CD4-positive, alpha-beta T cell treated with Interleukin-4 for 1 hour (primary cell): ENCODE measurements at places on chromosomes 1 and 21.

DNA sequence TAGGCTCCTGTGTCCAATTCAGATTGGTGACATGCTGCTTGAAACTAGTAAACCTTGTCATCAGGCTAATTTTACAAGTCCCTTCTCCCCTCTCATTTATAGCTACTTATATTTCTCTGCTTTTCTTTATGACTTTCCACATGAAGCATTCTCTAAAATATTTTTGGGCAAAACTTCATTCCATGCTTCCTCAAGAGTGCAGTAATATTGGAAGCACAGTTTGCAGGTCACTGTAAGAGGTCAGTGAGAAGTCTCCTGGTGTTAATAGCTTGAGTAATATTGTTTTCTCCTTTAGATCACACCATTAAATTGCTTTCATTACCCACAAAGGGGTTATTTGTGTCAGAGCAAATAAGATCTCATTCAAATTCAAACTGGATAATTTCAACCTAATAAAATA is 46.6 kb downstream of the LPAR3 start:
- no peak for DNase-seq

DNA sequence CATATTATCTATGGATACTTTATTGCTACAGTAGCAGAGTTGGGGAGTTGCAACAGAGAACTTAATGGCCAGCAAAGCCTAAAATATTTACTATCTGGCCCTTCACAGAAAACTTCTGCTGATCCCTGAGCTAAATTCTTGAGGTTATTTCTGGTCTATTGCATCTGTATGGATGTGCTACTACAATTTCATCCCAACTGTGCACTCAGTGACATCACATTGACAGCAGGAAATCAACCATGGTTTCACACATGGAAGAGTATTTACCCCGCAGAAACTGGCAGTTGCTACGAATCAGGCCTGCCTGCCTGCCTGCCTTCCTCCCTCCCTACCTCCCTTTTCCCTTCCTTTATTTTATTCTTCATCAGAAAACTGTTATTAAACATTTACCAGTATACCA is 12.1 kb downstream of the CLCA2 start:
- no peak for DNase-seq

- no peak for DNase-seq
Observed at GRCh38 chr1:116397728-116398127, 24.7 kb downstream of the ATP1A1 start.

DNA sequence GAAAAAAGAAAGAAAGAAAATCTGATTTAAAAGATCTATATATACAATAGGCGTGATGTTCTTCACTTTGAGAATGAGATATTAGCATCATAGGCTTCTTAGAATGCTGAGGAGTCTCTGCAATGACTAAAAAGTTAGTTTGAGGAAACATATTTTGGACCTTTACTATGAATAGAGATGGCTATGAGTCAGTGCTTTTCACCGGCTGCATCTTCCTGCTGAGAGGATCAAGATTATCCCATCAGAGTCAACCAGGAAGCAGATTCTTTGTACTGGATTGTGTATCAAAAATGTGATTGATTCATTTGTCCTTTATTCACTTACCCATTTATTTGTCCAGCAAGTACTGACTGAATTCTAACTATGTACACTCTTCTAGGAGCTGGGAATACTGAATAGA is 144.2 kb downstream of the KCNK2 start:
- DNase-seq = no peak

GRCh38 chr1:165533254-165533653 is 10.5 kb upstream of the LRRC52 start:
- no peak for DNase-seq

DNA sequence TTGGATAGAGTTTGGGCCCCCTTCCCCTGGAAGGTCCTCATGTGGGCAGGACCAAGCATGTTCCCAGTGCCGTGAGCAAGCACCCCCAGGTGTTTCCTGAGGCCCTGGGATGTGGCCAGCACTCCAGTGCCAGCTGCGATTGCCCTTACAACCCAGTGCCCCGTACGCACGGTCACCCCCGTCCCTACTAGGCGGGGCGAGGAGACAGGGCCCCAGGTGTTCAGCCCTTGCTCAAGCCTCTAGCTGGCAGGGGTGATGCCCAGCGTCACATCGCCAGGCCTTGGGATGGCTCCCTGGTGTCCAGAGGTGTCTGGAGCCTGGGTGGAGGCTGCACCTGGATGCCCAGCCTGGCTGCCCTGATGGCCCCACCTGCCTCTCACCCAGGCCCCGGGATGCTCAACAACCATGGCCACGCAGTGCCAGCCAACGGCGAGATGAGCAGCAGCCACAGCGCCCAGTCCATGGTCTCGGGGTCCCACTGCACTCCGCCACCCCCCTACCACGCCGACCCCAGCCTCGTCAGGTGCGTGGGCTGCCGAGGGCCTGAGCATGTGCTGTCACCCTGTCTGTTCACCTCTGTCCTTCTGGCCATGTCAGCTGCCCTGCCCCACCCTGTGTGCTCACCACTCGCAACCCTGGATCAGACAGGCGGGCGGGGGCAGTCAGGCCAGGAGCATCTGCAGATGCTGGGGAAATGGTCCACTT is 21.6 kb upstream of the CCDC27 start:
- no peak for DNase-seq

- DNase-seq = peak; percentile 15
Observed at GRCh38 chr1:203402629-203403337, 51.9 kb upstream of the FMOD start.

DNA sequence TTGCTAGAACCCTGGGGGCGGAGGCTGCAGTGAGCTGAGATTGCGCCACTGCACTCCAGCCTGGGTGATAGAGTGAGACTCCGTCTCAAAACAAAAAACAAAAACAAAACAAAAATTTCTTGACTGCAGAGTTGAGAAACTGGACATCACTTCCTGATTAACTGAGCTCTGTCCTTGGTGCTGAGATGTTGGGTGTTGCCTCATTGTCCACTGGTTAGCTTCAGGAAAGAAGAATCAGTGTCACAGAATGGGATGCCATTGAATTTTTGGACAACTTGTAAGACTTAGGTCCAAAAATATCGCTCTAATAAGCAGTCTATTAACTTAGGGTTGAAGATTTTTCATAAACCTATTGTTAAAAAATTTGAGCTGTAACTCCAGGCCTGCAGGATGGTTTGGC is 23.8 kb upstream of the KCNA10 start:
- DNase-seq = no peak

- DNase-seq = no peak
Observed at GRCh38 chr1:79005945-79006344, 585 bp downstream of the ADGRL4 start.

GRCh38 chr1:44594871-44595735 is 79.2 kb downstream of the TMEM53 start:
- DNase-seq = peak; percentile 69

DNA sequence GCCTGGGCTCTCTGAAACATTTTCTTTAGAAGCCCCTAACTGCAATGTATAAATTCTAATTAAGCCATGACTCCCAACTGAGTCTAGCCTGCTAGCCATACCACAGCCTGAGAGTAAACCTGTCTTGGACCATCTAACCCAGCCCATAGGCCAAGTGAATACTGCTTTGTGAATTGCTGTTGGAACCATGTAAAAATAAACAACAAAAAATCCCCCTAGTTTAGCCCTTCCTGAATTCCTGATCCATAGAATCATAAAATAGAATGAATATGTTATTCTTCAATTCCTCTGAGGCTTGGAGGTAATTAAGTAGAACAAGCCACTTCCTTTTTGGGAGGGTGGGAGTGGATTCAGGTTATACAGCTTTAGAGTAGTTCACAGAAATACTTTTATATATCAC is 1496.4 kb downstream of the MRPL39 start:
- no peak for DNase-seq

DNA sequence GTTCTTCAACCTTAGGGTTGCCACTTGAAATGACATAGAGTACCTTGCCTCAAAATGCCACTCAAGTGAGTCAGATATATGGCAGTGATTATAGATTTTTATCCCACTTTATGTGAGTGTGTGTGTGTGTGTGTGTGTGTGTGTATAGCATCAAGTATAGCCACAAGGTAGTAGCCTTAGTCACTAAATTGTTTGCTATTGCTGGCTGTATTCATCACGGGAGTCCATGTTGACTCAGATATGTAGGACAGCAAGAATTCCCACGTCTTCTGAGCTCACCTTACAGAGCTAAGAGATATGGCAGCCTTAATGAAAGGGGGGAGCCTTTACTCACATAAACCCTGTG is 9.3 kb downstream of the ETS2 start:
- DNase-seq = no peak

DNA sequence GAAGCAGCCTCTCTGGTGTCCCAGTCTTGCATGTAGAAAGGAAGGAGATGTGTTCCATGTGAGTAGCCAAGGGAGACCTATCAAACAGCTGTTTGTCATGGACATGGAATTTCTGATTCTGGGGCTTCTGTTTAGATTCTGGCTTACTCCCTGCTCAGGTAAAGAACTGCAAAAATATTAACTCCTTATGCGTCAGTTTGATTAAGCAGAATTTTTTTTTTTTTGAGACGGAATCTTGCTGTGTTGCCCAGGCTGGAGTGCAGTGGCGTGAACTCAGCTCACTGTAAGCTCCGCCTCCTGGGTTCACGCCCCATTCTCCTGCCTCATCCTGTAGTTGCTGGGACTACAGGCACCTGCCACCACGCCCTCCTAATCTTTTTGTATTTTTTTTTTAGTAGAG is 6.8 kb downstream of the ARV1 start:
- DNase-seq = no peak

DNA sequence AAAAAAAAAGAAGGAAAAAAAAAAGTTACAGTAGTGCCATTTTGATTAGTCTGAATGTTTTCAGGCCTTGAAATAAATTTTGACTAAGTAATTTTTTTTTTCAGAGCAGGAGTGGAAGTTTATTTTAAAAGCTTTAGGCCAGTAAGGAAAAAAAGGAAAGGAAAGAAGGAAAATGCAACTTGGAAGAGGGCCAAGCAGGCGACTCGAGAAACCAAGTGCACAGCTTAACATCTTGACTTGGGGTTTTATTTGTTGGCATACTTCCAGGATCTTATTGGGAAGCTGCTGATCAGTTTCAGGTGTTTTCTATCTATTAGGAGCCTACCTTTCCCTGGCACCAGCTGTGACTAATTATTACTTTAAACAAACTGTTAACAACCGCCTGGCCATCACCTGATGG is 41.7 kb downstream of the ATF3 start:
- DNase-seq = no peak

- peak; percentile 45 for DNase-seq
Observed at GRCh38 chr1:110211496-110212168, 1.5 kb downstream of the KCNC4 start.

GRCh38 chr1:9822490-9822889 is 1.3 kb downstream of the CLSTN1 start:
- DNase-seq = no peak

DNA sequence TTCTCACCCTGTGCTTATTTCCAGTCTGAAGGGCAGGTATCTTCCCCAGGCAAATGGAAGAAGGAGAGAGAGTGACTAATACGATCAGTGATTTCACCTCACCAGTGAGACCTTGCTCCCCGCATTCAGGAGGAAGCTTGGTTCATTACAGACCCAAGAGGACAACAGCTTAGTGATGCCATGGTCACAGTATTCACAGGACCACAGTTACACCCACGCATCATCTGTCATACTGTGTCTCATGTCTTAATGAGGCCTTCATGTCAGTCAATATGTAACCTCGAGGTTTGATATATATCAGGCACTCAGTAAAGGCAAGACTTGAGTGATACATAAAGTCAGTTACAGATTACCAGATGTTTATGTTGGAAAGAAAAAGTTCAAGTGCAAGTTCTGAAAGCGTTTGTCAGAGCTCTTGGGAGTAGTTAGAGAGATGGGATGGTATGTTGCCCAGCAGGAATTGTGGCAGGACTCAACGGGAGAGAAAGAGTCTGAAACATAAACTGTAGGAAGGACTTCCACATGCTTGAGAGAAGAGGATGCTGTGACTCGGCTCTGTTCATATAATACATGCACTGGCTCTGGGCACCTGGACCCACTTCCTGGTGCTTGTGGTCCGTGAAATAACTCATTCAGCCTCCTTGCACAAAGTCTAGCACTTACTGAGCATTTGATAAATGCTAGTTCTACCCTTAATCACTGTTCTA is 33.3 kb downstream of the GNPAT start:
- no peak for DNase-seq

DNA sequence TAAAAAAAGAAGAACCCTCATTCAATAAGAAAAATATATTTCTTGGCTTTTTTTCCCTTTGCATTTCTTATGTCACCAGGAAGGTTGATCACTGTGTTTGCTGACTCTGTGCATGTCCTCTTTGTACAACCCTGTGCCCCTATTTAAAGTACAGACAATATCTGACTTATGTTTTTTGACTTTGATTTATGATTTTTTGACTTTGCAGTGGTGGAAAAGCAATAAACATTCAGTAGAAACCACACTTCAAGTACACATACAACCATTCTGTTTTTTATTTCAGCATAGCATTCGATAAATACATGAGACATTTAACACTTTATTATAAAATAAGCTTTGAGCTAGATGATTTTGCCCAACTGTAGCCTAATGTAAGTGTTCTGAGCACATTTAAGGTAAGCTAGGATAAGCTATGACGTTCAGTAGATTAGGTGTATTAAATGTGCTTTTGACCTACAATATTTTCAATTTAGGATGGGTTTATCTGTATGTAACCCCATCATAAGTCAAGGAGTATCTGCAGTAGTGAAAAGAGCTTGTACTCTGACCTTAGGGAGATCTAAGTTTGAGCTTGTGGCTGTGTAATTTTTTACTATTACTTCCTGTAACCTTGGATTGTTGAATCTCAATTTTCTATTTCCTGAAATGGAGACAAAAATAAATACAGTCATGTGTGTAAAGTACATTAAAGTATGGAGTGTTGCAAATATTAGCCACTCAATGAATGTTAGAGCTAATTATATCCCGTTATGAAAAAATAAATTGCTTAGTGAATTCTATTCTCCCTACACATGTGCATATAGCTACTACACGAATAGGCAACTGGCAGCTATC is 1.2 kb downstream of the RNASEL start:
- DNase-seq = peak; percentile 27

DNA sequence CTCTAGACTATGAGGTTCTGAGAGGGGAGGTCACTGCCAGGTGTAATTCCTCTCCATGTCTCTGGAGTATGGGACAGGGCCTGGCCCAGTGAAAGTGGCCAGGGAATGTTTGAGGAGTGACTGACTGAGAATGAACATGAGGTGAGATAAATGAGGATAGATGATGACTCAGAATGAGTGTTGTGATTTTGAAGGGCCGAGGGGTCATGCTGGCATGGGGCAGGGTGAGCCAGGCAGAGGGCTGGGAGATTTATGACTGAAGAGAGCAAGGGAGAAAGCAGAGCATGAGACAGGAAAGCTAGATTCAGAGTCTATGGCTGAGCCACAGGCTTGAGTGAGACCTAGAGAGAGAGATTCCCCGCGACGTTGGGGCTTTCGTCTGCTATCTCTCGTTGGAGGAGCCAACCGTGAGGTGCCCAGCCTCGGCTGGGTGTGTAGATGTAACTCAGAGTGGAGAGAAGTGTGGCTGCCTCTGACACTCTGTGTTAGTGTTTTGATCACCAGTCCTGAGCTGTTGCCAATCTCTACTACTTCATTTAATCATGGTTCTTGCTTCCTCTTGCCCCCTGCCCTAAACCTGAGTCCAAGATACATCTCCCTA is 50.1 kb downstream of the FOXD2 start:
- no peak for DNase-seq
